ENCODE measurements at places on chromosomes 3 and 15.

- DNase-seq, result no peak
These were observed 30.8 kb downstream of the HLTF start for GRCh38 chr3:149055575-149055974.

- no peak for DNase-seq
These were observed 1309.1 kb upstream of the CADM2 start for GRCh38 chr3:83649692-83650091.

DNA sequence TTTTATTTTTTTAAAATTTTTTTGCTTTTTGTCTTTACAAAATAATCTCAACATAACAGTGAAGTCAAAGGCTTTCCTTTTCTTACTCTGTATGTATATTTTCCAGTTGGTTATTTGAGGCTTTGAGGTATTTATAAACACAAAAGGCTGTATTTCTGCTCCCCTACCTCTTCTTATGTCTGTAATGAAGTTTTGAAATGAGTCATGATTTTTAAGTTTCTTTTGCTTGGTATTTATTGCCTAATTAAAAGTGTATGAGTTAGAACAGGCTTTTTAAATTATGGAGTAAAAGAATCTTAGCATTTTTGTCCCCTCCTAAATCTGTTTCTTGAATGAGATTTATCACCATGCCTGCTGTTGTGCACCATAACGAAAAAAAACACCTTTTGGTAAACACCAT, 66.0 kb downstream of the DCUN1D1 start:
- no peak for DNase-seq

- no peak for DNase-seq
These were observed 23.8 kb upstream of the ABI3BP start for GRCh38 chr3:101017017-101017416.

DNA sequence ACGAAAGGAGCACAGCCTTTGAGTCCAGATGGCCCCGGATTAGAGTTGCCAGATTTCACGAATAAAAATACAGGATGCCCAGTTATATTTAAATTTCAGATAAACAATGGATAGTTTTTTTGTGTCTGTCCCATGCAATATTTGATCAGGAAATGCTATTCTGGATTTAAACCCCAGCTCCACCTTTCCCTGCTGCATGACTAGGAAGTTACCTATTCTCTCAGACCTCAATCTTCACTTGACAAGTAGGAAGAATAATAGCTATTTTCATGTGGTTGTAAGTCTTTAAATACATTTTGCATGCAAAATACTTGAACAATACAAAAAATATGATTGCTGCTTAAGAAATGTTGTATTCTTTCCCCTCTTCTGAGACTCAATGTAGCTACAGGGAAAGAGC, 125.3 kb upstream of the P2RY1 start:
- no peak for DNase-seq

- DNase-seq, result no peak
These were observed 387 bp downstream of the GNB4 start for GRCh38 chr3:179450901-179451264.

GRCh38 chr3:52175416-52176179, 21.4 kb upstream of the POC1A start:
- DNase-seq, result no peak

DNA sequence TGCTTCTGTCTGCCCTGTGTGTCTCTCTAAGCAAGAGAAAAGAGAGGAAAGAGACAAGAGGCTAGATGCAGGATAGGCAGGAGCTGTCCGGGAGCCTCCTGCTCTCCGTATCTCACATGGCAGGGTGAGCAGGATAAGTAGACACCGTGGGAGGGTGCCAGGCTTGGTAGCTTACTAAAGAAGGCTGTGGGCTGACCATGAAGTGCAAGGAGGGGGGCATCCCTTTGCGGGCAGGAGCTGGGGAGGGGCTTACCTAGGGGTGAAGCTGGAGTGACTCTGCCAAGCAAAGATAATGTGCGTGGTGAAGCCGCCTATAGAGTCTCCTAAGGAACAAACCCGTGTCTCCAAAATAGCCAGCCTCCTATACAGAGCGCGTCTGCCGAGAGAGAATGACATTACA, 33.7 kb upstream of the TMC3 start:
- DNase-seq, result no peak

All from fibroblast of the conjunctiva (primary cell).